ENCODE measurements at places on chromosomes 1 and 21. TPM values are rescaled to one million over a fixed set of nuclear protein-coding genes. Genes with fewer than 3 reads are reported as not detected.

Gene BCAN
- not detected for total RNA-seq

Gene SPRR5
- not detected for total RNA-seq

Gene FCRL1
- total RNA-seq = 0.98 TPM

Gene WDR64
- total RNA-seq = not detected

Gene GUCA2B
- not detected for total RNA-seq

Gene GBP2
- 91.8 TPM for total RNA-seq

Gene MYOG
- not detected for total RNA-seq

Gene SAMD13
- not detected for total RNA-seq

Gene CFAP107
- total RNA-seq = not detected
